ENCODE measurements at places on chromosomes 2 and 18.

- DNase-seq = no peak
Measured at GRCh38 chr2:69185807-69186206, 172.8 kb downstream of the ANTXR1 start.

GRCh38 chr2:126863336-126864015 is 35.2 kb upstream of the TEX51 start:
- DNase-seq = no peak

DNA sequence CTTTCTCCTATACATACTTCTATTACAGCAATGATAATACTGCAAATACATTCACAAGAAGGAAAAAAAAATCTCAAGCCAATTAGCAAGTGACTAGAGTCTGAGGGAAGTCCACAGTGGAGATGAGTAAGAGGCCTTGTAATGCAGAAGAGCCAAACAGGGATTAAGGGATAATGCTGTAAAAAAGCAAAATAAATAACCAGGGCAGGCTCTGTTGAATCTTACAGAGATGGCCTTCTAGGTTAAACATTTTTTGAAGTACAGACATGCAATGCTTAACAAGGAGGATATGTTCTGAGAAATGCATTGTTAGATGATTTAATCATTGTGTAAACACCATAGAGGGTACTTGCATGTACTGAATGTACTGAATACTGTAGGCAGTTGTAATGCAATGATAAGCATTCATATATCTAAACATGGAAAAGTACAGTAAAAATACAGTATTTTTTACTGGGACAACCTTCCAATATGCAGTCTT is 122.1 kb upstream of the RMDN2 start:
- DNase-seq = no peak

DNA sequence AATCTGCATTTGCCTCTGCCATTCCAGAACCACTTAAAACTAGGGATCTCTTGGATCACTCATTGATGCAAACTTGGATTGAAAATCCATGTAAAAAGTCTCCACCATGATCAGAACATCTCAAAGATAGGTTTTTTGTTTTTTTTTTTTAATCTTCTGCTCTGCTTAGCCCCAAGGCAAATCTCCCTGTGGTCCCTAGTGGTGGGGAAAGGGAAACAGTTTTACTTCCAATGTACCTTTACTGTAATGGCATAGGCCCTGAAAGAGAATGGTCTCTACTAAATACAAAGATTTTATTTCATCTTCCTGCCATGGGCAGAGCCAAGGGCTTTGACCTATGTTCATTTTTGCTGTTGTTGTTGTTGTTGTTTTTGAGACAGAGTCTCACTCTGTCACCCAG is 78.4 kb downstream of the KANSL1L start:
- no peak for DNase-seq

- DNase-seq = no peak
Measured at GRCh38 chr2:47580855-47581600, 178.1 kb downstream of the MSH2 start.

Data from urinary bladder (tissue), 4 donors.